ENCODE measurements at places on chromosomes 1 and 21. TPM values are rescaled to one million over a fixed set of nuclear protein-coding genes. Genes with fewer than 3 reads are reported as not detected.

- H3K4me1 ChIP-seq, result no peaks in the 10 kb centered on the region
- no peaks in the 10 kb centered on the region for H3K36me3 ChIP-seq
- no peak for DNase-seq
Observed at GRCh38 chr1:48576565-48576964, 104.6 kb upstream of the SPATA6 start.

DNA sequence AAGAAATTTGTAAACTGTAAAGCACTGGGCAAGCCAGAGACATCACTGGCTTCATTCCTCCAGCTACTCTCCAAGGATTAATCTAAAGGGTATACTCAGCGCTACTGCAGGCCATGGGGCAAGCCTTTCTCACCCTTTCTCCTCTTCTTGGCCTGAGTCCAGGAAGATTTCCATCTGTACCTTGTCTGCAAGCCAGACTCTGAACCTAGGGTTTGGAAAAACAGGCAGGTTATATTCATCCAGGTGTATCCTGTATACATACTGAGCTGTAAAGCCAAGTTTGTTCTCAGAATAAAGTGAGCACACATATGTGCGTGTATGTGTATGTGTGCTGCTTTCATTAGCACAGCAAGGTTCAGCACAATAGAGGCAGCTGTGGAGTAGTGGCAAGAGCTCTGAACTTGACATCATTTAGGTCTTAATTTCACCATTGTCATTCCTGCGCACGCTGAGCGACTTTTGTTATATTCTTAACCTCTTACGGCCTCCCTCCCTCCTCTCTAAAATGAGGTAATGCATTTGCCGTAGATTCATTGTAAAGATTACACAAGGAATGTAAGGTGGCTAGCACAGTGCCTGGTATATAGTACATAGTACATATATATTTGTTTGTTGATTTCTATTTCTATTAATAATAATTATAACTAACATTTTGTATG, 128.1 kb upstream of the JUN start:
- H3K27ac ChIP-seq, result no peak overlapping the region
- H3K27me3 ChIP-seq, result no peaks in the 10 kb centered on the region
- H3K4me1 ChIP-seq, result no peaks in the 10 kb centered on the region

DNA sequence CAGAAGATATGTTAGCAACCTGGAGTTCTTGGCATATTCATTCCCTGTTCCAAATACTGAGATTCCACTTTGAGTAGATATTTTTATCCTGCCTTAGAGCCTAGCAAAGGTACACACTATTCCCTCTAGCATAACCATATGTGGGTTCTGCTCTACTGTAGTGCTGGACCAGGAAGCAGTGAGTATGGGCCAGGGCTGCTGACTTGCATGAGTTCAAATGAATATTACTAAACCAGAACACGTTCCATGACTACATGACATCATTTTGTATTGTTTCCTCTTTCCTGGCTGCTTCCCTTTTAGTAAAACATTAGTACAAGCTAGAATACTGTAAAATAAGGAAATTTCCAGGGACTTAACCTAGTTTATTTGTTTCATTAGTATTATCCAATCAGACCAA, 41.1 kb downstream of the TNFSF18 start:
- no peaks in the 10 kb centered on the region for H3K36me3 ChIP-seq
- H3K4me1 ChIP-seq, result no peaks in the 10 kb centered on the region
- H3K27ac ChIP-seq, result no peak overlapping the region
- DNase-seq, result no peak
- H3K4me3 ChIP-seq, result no peak overlapping the region
- no peaks in the 10 kb centered on the region for H3K27me3 ChIP-seq

The LHX4 gene
- total RNA-seq, result 0.44 TPM

The TAS1R3 gene
- total RNA-seq, result 0.07 TPM

The ACTL8 gene
- 0.69 TPM for total RNA-seq

GRCh38 chr21:37458669-37459276, 92.2 kb downstream of the DYRK1A start:
- DNase-seq, result no peak
- H3K36me3 ChIP-seq, result no peaks in the 10 kb centered on the region
- H3K27ac ChIP-seq, result no peak overlapping the region
- H3K4me3 ChIP-seq, result no peak overlapping the region
- peaks cover 26% of the 10 kb centered on the region for H3K4me1 ChIP-seq

DNA sequence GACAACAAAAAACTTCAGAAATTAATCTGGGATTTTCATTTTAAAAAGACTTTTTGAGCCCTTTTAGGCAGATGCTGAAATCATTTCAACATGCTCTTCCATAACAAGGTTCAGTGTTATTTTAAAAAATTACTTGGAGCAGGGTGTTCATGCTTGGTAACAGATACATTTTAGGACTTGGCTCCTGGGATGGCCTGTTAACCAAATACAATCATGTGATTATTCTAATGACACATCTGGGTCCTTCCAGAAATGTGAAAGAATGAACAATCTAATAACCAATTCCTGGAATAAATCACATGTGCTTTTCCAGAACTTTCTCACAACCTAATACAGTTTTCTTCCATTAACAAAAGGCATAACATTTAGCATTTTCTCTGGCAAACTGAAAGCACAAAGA, 379.8 kb upstream of the RUNX1 start:
- no peaks in the 10 kb centered on the region for H3K36me3 ChIP-seq
- H3K4me1 ChIP-seq, result no peaks in the 10 kb centered on the region
- H3K27ac ChIP-seq, result no peak overlapping the region
- no peak for DNase-seq
- H3K4me3 ChIP-seq, result no peak overlapping the region

The TRIM58 gene
- not detected for total RNA-seq

GRCh38 chr1:219883400-219884332, 44.7 kb downstream of the SLC30A10 start:
- no peak overlapping the region for H3K4me3 ChIP-seq
- no peaks in the 10 kb centered on the region for H3K4me1 ChIP-seq
- peaks cover 39% of the 10 kb centered on the region for H3K27me3 ChIP-seq
- DNase-seq, result no peak
- no peak overlapping the region for H3K27ac ChIP-seq
- no peaks in the 10 kb centered on the region for H3K36me3 ChIP-seq

DNA sequence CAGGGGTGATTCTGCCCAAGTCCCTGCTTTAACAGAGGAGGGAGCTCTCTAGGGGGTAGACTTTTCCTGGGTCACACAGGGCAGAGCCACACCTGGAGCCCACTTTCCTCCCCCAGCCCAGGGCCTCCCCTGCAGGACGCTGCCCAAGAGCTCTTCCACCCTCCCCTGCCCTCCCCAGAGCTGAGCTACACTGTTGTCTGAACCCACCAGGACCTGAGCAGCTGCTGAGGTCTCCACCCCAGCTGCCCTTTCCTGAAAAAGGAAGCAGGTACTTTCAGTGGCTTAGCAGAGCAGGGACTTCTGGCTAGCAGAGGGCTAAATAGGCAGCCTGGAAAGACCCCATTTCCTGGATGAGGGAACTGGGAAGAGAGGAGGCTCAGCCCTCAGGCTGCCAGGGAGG, 169.3 kb upstream of the ETV3 start:
- H3K36me3 ChIP-seq, result no peaks in the 10 kb centered on the region
- DNase-seq, result no peak
- no peaks in the 10 kb centered on the region for H3K4me1 ChIP-seq
- no peak overlapping the region for H3K27ac ChIP-seq

The LENEP gene
- 0.42 TPM for total RNA-seq

DNA sequence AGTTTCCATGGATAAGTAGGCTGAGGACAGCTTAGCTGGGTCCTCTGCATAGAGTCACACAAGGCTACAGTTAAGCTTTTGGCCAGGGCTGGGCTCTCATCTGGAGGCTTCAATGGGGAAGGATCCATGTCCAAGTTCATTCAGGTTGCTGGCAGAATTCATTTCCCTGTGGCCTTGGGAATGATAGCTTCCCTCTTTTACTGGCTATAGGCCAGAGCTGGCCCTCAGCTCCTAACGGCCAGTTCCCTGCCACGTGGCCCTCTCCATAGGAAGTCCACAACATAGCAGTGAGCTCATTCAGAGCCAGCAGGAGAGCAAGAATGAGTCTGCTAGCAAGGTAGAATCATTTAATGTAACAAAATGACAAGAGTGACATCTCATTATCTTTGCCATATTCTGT, 15.1 kb upstream of the PODN start:
- peaks cover 12% of the 10 kb centered on the region for H3K4me1 ChIP-seq
- DNase-seq, result no peak
- H3K27me3 ChIP-seq, result no peaks in the 10 kb centered on the region
- H3K4me3 ChIP-seq, result no peak overlapping the region
- H3K36me3 ChIP-seq, result no peaks in the 10 kb centered on the region

DNA sequence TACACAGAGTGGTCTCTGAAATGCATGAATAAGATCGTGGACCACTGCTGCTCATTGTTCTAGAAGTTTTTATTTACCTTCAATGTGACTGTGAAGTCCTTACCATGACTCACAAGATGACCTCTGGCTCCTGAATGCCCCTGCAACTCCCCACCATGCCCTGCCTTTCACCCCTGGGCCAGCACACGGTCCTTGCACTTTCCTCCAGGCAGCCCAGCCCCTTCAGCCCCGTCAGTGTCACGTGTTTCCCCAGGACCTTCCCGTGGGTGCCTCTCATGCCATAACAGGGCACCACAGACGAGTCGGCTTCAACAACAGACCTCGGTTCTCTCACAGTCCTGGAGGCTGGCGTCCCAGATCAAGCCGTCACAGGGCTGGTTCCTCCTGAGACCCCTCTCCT, 62.1 kb downstream of the B3GALT5 start:
- H3K27me3 ChIP-seq, result no peaks in the 10 kb centered on the region
- no peaks in the 10 kb centered on the region for H3K36me3 ChIP-seq
- H3K4me3 ChIP-seq, result no peak overlapping the region
- no peaks in the 10 kb centered on the region for H3K4me1 ChIP-seq
- no peak for DNase-seq

GRCh38 chr1:220203816-220204215, 68.4 kb downstream of the RAB3GAP2 start:
- H3K4me1 ChIP-seq, result no peaks in the 10 kb centered on the region
- H3K27ac ChIP-seq, result no peak overlapping the region
- no peak overlapping the region for H3K4me3 ChIP-seq
- DNase-seq, result no peak

The NFIA gene
- 17.2 TPM for total RNA-seq

The RAD54L gene
- total RNA-seq, result 28.9 TPM

DNA sequence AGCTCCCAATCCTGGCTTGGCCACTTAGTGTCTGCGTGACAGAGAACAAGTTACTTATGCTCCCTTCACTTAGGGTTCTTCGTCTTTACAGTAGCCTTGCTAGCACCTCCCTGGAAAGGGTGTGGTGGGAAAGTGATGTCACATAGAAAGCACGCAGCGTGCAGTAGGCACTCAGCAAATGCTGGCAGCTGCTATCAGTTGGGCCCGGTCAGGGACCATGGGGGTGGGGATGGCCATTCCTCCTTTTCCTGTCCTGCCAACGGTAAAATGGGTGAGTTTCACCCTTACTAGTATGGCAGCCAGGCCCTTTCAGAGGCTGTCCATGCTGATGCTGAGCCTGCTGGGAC, 6.2 kb upstream of the KCNA10 start:
- H3K4me3 ChIP-seq, result no peak overlapping the region
- no peak for DNase-seq
- H3K36me3 ChIP-seq, result no peaks in the 10 kb centered on the region
- H3K27me3 ChIP-seq, result peaks cover 64% of the 10 kb centered on the region
- H3K27ac ChIP-seq, result no peak overlapping the region
- H3K4me1 ChIP-seq, result peaks cover 8% of the 10 kb centered on the region

GRCh38 chr1:239098400-239099037, 287.8 kb upstream of the CHRM3 start:
- no peak overlapping the region for H3K4me3 ChIP-seq
- no peak for DNase-seq
- H3K4me1 ChIP-seq, result no peaks in the 10 kb centered on the region
- no peaks in the 10 kb centered on the region for H3K27me3 ChIP-seq
- no peak overlapping the region for H3K27ac ChIP-seq

The AQP10 gene
- total RNA-seq, result not detected

DNA sequence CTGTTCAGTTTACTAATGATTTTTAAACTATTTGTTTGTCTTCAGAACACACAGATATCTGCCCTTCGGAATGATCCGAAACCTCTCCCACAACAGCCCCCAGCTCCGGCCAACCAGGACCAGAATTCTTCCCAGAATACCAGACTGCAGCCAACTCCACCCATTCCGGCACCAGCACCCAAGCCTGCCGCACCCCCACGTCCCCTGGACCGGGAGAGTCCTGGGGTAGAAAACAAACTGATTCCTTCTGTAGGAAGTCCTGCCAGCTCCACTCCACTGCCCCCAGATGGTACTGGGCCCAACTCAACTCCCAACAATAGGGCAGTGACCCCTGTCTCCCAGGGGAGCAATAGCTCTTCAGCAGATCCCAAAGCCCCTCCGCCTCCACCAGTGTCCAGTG, 51.6 kb downstream of the ACP6 start:
- H3K27me3 ChIP-seq, result no peaks in the 10 kb centered on the region
- peaks cover 47% of the 10 kb centered on the region for H3K36me3 ChIP-seq
- DNase-seq, result no peak

DNA sequence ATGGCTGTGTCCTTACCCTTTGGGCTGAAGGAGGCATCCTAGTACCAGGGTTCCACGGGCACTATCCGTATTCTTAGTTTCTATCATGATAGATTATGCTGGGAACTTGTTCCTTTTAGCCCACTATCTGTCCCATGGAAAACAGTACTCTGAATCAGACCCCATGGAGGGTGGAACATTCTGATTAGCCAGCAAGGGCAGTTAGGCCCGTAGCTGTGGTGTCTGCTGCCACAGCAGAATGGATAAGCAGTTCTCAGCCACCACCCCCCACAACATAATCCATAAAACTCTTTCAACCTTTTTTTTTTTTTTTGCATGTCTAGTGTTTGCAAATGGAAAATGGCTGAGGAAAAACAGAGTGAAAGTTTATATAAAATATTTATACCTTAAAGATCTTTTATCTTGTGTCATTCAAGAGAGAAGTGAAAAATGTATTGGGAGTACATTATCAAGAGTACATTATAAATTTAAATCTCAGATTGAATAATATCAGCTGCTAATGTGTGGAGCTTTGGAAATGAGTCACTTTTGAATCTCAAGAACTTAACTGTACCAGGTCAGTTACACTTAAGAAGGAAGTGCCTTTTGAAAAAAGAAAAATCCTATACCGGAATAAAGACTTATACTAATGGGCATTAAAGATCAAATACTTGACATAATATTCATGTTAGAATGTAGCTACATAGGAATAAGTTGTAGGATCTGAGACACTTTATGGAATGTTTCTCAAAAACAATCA, 80.3 kb downstream of the NFIA start:
- DNase-seq, result no peak
- H3K36me3 ChIP-seq, result no peaks in the 10 kb centered on the region
- H3K27ac ChIP-seq, result no peak overlapping the region

The AMPD1 gene
- total RNA-seq, result not detected

GRCh38 chr1:211236633-211237320, 22.4 kb upstream of the RCOR3 start:
- H3K27me3 ChIP-seq, result no peaks in the 10 kb centered on the region
- H3K4me1 ChIP-seq, result no peaks in the 10 kb centered on the region
- H3K4me3 ChIP-seq, result no peak overlapping the region

The RNU5D-1 gene
- not detected for total RNA-seq
